ENCODE measurements at places on chromosomes 5 and 9. TPM values are rescaled to one million over a fixed set of nuclear protein-coding genes. Genes with fewer than 3 reads are reported as not detected.

DNA sequence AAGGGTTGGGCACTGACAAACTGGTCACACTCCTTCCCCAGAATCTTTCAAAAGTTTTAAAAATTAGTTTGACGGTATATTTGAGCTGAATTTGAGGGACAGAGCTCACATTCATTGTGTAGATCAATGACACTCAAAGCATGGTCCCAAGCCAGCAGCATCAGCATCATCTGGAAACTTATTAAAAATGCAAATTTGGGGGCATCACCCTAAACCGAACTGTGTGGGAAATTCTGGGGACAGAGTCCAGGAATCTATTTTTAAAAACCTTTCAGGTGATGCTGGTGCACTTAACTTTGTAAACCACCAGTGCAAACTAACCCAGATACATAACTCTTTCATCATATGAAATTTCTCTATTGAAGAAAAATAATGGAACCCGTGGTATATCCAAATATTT, 58.1 kb upstream of the MTAP start:
- no peak for DNase-seq

DNA sequence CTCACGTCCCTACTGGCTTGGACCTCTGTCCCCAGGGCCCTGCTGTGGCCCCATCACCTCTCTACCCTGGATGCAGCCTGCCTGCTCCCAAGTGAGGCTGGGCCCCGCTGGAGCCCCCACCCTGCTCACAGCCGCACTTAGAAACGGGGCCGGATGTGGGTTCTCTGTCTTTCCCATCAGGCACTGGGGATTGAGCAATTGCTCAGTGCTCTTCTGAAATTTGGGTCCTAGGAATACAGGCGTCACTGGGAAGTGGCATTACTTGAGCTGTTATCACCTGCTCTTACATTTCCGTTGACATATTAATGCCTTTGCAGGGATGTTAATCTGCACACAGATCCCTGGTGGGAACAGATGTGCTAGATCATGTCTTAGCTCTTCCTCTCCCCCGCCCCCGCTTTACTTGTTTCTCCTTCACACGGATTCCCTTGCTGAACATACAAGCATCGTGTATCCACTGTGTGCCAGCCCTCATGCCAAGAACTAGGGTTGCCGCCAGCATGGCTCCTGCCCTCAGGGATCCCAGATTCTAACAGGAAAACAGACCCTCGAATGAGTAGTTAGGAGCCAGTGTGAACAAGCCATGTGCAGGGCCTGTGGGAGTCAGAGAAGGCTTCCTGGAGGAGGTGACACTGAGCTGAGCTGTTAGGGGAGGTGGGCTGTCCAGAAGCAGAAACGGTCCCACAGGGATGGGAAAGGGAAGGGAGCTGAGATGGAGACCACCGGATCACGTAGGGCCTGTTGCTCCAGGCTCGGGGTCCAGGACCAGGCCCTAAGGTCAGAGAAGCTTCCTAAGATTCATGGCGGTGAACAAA, 65.1 kb downstream of the NEK6 start:
- DNase-seq: no peak

DNA sequence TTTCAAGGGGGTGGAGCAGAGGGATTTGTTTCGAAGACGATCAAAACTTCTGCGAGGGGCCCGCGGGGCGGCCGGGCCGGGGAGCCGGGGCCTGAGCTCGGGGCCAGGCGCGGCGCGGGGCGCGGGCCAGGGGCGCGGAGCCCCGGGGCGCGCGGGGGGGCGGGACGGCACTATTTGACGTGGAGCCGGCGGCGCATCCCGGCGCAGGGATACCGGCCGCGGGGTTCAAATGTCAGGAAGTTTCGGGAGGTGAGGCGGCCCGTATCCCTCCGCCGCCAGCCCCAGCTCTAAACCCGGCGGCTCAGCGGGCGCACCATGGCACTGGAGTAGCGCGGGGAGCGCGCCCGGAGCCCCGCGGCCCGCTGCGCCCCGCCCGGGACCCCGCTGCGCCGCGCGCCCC, at the start of gene LMX1B:
LMX1B (plus strand) TSS at position 278 of the 400 bp plus-strand sequence. CDS start 522 bp downstream, outside the sequence.
- no peak for DNase-seq

DNA sequence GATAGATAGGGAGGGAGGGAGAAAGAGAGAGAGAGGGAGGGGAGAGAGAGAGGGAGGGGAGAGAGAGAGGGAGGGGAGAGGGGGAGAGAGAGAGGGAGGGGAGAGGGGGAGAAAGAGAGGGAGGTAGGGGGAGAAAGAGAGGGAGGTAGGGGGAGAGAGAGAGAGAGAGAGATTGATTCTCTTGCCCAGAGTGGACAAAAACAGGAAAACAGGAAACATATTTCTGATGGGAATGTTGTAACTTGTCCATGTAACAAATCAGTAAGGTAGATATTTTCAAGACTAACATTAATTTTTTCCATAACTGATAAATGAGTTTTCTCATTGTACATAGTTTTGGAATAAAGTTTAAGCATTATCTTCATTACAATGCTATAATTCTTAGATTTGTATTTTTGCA, 811.7 kb upstream of the GRAMD2B start:
- no peak for DNase-seq

PCDHGB7 gene
- 0.65 TPM for total RNA-seq

TAF11L8 gene
- total RNA-seq: not detected
